ENCODE measurements at places on chromosomes 2 and 18.

- no peaks in the 10 kb centered on the region for H3K27me3 ChIP-seq
- no peaks in the 10 kb centered on the region for H3K36me3 ChIP-seq
- peaks cover under 1% of the 10 kb centered on the region for H3K4me1 ChIP-seq
- no peak overlapping the region for H3K4me3 ChIP-seq
These were observed 230.1 kb upstream of the CCDC150 start for GRCh38 chr2:196409376-196409775.

GRCh38 chr2:221468317-221468716, 103.8 kb downstream of the EPHA4 start:
- no peak overlapping the region for H3K4me3 ChIP-seq
- no peaks in the 10 kb centered on the region for H3K27me3 ChIP-seq
- DNase-seq, result no peak

DNA sequence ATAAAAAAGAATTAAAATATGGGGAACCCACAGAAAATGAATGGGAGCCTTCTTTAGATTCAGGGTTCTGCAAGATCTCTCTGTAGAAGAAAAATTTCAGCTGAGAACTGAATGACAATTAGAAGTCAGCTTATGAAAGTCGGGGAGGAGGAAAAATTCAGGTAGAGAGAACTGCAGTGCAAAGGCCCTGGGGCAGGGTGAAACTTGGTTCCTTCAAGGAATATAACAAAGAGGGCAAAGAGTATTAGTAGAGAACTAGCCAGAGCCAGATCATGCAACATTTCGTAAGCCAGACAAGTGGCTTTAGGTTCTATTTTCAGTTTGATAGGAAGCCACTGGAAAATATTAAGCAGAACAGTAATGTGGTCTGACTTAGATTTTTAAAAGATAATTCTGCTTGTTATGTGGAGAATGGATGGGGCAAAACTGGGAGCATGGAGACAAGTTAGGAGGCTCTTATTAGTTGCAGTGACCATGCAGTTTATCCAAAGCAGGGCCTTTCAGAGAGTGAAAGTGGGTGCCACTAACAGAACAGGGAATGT, 27.9 kb downstream of the RAB27B start:
- no peak overlapping the region for H3K4me3 ChIP-seq
- H3K36me3 ChIP-seq, result no peaks in the 10 kb centered on the region
- H3K27me3 ChIP-seq, result no peaks in the 10 kb centered on the region

GRCh38 chr2:9707611-9708160, 76.9 kb upstream of the YWHAQ start:
- H3K27ac ChIP-seq, result no peak overlapping the region
- no peak for DNase-seq
- no peaks in the 10 kb centered on the region for H3K36me3 ChIP-seq

- no peak for DNase-seq
- no peaks in the 10 kb centered on the region for H3K27me3 ChIP-seq
- no peak overlapping the region for H3K27ac ChIP-seq
- H3K4me1 ChIP-seq, result peaks cover 19% of the 10 kb centered on the region
These were observed 63.9 kb downstream of the PARD6G start for GRCh38 chr18:80183273-80184050.

DNA sequence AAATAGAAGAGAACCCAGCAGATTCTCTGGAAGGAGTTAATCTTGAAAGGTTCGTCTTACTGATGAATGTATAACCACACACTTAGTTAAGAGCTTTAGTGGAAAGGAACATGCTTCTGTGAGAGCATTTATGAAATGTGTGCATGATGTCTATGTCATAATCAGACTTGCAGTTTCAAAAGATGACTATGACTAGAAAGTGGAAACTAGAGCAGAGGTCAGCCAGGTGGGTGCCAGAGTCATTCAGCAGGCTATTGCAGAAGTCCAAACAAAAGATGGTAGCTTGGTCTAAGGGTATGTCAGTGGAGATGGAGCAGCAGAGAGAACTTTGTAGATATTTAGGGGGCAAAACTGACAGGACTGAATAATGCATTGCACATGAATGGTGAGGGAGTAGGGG, 825.8 kb downstream of the DCC start:
- H3K4me3 ChIP-seq, result no peak overlapping the region
- H3K27me3 ChIP-seq, result no peaks in the 10 kb centered on the region
- H3K36me3 ChIP-seq, result no peaks in the 10 kb centered on the region
- DNase-seq, result no peak
- H3K4me1 ChIP-seq, result no peaks in the 10 kb centered on the region
- no peak overlapping the region for H3K27ac ChIP-seq

GRCh38 chr2:218691234-218691633, 19.3 kb downstream of the STK36 start:
- H3K36me3 ChIP-seq, result peaks cover 56% of the 10 kb centered on the region
- H3K4me1 ChIP-seq, result no peaks in the 10 kb centered on the region
- H3K27me3 ChIP-seq, result no peaks in the 10 kb centered on the region
- no peak for DNase-seq
- no peak overlapping the region for H3K4me3 ChIP-seq
- H3K27ac ChIP-seq, result no peak overlapping the region

- no peaks in the 10 kb centered on the region for H3K27me3 ChIP-seq
- H3K4me3 ChIP-seq, result no peak overlapping the region
- DNase-seq, result no peak
These were observed 14.0 kb downstream of the RAMP1 start for GRCh38 chr2:237873421-237873831.

- H3K36me3 ChIP-seq, result no peaks in the 10 kb centered on the region
- H3K4me1 ChIP-seq, result no peaks in the 10 kb centered on the region
- no peak overlapping the region for H3K27ac ChIP-seq
- DNase-seq, result no peak
These were observed 154.6 kb downstream of the LRRTM1 start for GRCh38 chr2:80149991-80150390.

- no peak overlapping the region for H3K4me3 ChIP-seq
- no peaks in the 10 kb centered on the region for H3K36me3 ChIP-seq
- no peak for DNase-seq
- no peaks in the 10 kb centered on the region for H3K4me1 ChIP-seq
These were observed 112.5 kb upstream of the CREB1 start for GRCh38 chr2:207417301-207417718.

- peaks cover 19% of the 10 kb centered on the region for H3K36me3 ChIP-seq
These were observed 66.8 kb downstream of the CCDC138 start for GRCh38 chr2:108853421-108853820.

GRCh38 chr2:28952836-28953211, 28.3 kb upstream of the TOGARAM2 start:
- H3K27ac ChIP-seq, result peak overlapping the region; percentile 22
- no peaks in the 10 kb centered on the region for H3K27me3 ChIP-seq
- no peak overlapping the region for H3K4me3 ChIP-seq
- DNase-seq, result no peak
- peaks cover 19% of the 10 kb centered on the region for H3K36me3 ChIP-seq

- no peak overlapping the region for H3K4me3 ChIP-seq
- DNase-seq, result no peak
- no peaks in the 10 kb centered on the region for H3K27me3 ChIP-seq
- peak overlapping the region; percentile 40 for H3K27ac ChIP-seq
- H3K4me1 ChIP-seq, result peaks cover 25% of the 10 kb centered on the region
- no peaks in the 10 kb centered on the region for H3K36me3 ChIP-seq
These were observed 28.6 kb upstream of the SETBP1 start for GRCh38 chr18:44651918-44652572.

DNA sequence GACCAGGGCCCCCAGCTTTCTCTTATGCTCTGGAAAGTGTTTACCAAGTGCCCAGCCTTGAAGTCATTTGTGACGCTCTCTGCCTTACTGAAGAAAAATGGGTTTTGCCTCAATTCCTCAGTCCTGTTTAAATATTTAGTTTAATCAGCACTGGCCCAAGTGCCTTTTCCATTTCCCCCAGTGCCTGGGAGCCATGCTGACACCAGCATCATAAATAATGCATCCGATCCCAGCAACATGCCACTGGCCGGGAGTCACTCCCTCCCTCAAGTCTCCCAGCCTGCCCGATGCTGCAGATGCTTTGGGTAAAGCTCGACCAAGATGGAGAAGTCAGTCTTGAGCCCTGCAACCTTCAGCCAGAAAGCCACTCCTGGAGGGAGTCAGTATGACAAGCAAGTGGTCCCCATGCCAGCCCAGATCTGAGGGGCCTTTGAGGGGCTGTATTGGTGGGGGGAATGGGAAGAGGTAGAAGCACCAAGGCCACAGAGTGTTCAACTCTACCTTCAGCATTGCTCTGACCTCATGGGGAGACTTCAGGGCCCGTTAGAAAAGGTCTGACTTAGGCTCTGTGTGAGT, 12.0 kb upstream of the MTA3 start:
- no peak for DNase-seq
- H3K36me3 ChIP-seq, result no peaks in the 10 kb centered on the region
- no peaks in the 10 kb centered on the region for H3K4me1 ChIP-seq

- peaks cover 27% of the 10 kb centered on the region for H3K4me1 ChIP-seq
- H3K4me3 ChIP-seq, result no peak overlapping the region
These were observed 532.8 kb downstream of the FBXO15 start for GRCh38 chr18:73614812-73615211.

DNA sequence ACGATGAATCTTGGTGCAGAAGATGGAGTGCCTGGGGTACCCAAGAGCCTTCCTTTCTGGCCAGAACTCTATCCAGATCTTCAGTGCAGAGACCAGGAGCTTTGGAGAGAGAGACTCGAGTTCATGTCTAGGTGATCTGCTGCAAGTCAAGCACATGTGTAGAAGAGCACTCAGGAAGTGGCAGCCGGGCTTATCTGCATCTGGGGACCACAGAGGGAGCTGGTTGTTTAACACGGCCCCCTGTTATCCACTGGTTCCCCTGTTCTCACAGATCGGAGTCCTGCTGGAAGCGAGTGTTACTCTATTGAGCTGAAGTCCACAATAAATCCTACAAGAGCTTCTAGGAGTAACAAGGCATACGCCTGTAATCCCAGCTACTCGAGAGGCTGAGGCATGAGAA, 128.3 kb downstream of the ACOXL start:
- peaks cover 46% of the 10 kb centered on the region for H3K27me3 ChIP-seq
- no peak for DNase-seq
- no peaks in the 10 kb centered on the region for H3K4me1 ChIP-seq
- no peak overlapping the region for H3K27ac ChIP-seq

DNA sequence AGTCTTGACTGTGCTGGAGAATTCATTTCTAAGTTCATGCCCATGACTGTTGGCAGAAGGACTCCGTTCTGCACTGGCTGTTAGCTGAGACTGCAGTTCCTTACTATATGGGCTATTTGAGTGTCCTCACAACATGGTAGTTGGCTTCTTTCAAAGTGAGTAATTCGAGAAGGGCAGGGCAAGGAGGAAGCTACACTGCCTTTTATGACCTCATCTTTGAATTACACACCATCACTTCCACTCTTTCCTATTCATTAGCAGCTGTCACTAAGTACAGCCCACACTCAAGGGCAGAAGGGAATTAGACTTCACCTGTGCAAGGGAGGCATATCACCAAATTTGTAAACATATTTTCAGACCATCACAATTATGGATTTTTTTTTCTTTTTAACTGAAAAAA, 55.9 kb upstream of the EPAS1 start:
- no peak for DNase-seq
- no peak overlapping the region for H3K4me3 ChIP-seq
- no peaks in the 10 kb centered on the region for H3K36me3 ChIP-seq
- no peaks in the 10 kb centered on the region for H3K4me1 ChIP-seq
- H3K27ac ChIP-seq, result no peak overlapping the region

- H3K27ac ChIP-seq, result peak overlapping the region; percentile 77
- H3K4me3 ChIP-seq, result peak overlapping the region; percentile 52
- DNase-seq, result no peak
- peaks cover 19% of the 10 kb centered on the region for H3K36me3 ChIP-seq
- H3K27me3 ChIP-seq, result no peaks in the 10 kb centered on the region
These were observed 1.5 kb downstream of the TTC32 start for GRCh38 chr2:19899985-19900930.

- no peaks in the 10 kb centered on the region for H3K36me3 ChIP-seq
- no peak overlapping the region for H3K27ac ChIP-seq
- no peaks in the 10 kb centered on the region for H3K4me1 ChIP-seq
- no peak overlapping the region for H3K4me3 ChIP-seq
- no peak for DNase-seq
- H3K27me3 ChIP-seq, result peaks cover 8% of the 10 kb centered on the region
These were observed 55.1 kb downstream of the KCNG3 start for GRCh38 chr2:42438685-42439084.

- no peaks in the 10 kb centered on the region for H3K36me3 ChIP-seq
- no peak overlapping the region for H3K27ac ChIP-seq
- DNase-seq, result no peak
- H3K4me1 ChIP-seq, result no peaks in the 10 kb centered on the region
- H3K27me3 ChIP-seq, result peaks cover 2% of the 10 kb centered on the region
- no peak overlapping the region for H3K4me3 ChIP-seq
These were observed 24.3 kb downstream of the ADD2 start for GRCh38 chr2:70743677-70744076.

- H3K27ac ChIP-seq, result peak overlapping the region; percentile 89
- no peaks in the 10 kb centered on the region for H3K27me3 ChIP-seq
- peaks cover 38% of the 10 kb centered on the region for H3K4me1 ChIP-seq
These were observed 48.6 kb downstream of the EML6 start for GRCh38 chr2:54772110-54772509.

DNA sequence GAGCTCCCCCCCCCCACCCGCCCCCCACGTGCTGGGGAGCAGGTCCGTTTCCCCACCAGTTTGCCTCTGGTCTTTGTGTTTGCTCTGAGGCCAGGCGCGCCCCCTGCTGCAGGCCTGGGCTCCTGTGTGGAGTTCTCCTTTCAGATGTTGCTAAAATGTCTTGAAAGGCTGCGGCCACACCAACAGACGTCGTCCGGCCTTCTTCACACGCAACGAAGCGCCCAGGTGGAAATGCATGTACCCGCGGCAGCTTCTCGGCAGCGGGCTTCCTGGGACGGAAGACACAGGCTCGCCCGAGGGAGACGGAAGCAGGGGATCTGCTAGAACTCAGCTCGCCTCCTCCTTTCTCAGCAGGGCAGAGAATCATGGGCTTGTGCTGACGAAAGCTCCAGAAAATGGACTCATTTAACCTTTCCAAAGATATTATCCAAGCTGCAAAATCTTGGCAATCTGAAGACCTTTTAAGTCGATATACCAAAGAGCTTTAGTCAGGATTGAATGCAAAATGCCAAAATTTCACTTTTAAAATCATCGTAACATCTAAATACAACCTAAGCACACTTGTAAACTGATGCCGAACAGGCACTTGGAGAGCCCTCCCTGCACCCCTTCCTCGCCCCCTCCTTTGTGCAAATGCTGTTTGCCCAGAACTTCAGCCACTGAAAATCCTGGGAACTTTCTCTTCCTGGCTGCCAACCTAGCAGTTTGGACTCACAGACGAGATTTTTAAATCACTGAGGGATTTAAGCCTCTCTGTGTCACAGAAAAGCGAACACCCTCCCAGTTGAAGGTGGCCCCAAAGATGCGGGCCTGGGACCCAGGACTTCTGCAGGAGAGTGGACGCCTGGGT, 125.5 kb upstream of the ZNF516 start:
- H3K27ac ChIP-seq, result no peak overlapping the region
- no peak overlapping the region for H3K4me3 ChIP-seq
- H3K4me1 ChIP-seq, result peaks cover 19% of the 10 kb centered on the region
- H3K36me3 ChIP-seq, result no peaks in the 10 kb centered on the region
- no peaks in the 10 kb centered on the region for H3K27me3 ChIP-seq

- H3K27me3 ChIP-seq, result no peaks in the 10 kb centered on the region
- no peaks in the 10 kb centered on the region for H3K36me3 ChIP-seq
- H3K4me1 ChIP-seq, result no peaks in the 10 kb centered on the region
These were observed 258.0 kb downstream of the MTX2 start for GRCh38 chr2:176526995-176527901.

GRCh38 chr2:17821535-17822444, 5.5 kb downstream of the MSGN1 start:
- H3K4me1 ChIP-seq, result no peaks in the 10 kb centered on the region
- H3K27ac ChIP-seq, result no peak overlapping the region
- no peak overlapping the region for H3K4me3 ChIP-seq
- DNase-seq, result no peak

GRCh38 chr2:53787614-53788289, 908 bp downstream of the ERLEC1 start:
- peak overlapping the region; percentile 78 for H3K4me3 ChIP-seq
- H3K27ac ChIP-seq, result peak overlapping the region; percentile 55
- H3K27me3 ChIP-seq, result no peaks in the 10 kb centered on the region
- DNase-seq, result no peak
- H3K36me3 ChIP-seq, result no peaks in the 10 kb centered on the region

All from RWPE2 (cell line).